ENCODE measurements at places on chromosomes 2 and 18.

GRCh38 chr2:40773291-40773690 lies 321.4 kb upstream of the SLC8A1 start:
- no peak for DNase-seq

GRCh38 chr2:204665207-204665606 lies 119.9 kb downstream of the PARD3B start:
- DNase-seq: no peak

- no peak for DNase-seq
Observed at GRCh38 chr2:194550702-194551101, 1106.3 kb upstream of the SLC39A10 start.

GRCh38 chr2:23746141-23746863 lies 180.6 kb downstream of the ATAD2B start:
- DNase-seq: no peak

All from NCI-H2227 treated with DMSO at 0.1 percent for 48 hours (cell line).